Heart right ventricle (tissue), 16 donors: ENCODE measurements at places on chromosomes 2 and 18. TPM values are rescaled to one million over a fixed set of nuclear protein-coding genes. Genes with fewer than 3 reads are reported as not detected.
A peak's percentile ranks its signal among the peaks of the same experiment; 100 is the strongest.

DNA sequence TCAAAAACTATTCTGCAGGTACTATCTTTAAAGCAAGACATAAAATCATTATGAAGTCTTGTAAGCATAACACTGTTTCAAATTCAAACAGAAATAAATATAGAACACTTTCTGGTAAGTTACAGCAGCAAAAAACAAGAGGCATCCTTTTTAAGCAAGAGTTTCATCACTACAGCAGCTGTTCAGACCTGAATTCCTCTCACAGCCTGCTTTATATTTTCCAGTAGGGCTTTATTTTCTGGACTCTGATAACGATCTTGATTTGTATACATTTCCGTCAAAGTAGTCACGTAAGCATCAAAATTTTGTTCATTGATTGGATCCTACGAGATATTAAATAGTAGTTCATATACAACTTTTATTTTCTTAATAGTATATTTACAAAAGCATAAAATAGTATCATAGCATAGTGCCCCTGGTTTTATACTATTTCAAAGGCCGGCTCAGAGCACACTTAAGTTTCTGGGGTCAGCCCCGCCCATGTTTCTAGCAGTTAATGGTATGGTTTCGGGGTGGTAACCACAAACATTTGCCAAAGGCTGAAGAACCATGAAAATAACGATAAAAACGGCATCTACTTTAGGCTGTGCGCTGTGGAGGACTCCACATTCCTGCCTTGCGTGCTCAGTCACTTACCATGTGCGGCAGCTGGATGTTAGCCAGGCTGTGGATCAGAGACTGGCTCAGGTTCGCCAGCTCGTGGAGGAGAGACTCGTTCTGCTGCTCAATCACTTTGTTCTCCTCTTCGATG is 47.5 kb upstream of the PXDN start:
- DNase-seq: no peak

DNA sequence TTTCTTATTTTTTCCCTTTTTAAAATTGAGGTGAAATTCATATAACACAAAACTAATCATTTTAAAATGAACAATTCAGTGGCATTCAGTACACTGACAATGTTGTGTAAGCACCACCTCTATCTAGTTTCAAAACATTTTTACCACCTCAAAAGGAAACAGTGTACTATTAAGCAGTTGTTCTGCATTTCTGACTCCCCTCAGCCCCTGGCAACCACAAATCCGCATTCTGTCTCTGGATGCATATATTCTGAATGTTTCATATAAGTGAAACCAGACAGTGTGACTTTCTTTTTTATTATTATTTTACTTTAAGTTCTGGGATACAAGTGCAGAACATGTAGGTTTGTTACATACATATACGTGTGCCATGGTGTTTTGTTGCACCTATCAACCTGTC is 19.2 kb upstream of the TANK start:
- DNase-seq: no peak

DNA sequence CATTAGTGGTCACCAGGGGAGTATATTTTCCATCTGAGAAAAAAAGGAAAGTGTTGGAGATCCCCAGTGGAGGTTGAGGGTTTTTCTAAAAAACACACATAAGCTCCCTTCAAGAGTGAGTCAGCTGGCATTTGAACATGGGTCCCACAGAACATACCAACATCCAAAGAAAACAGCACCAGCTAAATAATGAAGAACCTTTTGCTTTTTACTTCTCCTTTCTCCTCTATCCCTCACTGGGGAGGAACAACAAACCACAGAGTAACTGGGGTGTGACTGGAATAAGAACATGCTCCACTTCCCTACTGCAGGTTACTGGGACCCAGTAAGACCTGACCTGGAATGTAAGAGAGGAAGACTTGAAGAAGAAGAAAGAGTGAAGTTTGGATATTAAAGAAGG is 56.5 kb upstream of the RAPH1 start:
- no peak for DNase-seq

- DNase-seq: no peak
These were observed 99.0 kb downstream of the DGKD start for GRCh38 chr2:233453111-233453915.

- no peak for DNase-seq
These were observed 75.9 kb upstream of the DYNAP start for GRCh38 chr18:54515149-54515548.

DNA sequence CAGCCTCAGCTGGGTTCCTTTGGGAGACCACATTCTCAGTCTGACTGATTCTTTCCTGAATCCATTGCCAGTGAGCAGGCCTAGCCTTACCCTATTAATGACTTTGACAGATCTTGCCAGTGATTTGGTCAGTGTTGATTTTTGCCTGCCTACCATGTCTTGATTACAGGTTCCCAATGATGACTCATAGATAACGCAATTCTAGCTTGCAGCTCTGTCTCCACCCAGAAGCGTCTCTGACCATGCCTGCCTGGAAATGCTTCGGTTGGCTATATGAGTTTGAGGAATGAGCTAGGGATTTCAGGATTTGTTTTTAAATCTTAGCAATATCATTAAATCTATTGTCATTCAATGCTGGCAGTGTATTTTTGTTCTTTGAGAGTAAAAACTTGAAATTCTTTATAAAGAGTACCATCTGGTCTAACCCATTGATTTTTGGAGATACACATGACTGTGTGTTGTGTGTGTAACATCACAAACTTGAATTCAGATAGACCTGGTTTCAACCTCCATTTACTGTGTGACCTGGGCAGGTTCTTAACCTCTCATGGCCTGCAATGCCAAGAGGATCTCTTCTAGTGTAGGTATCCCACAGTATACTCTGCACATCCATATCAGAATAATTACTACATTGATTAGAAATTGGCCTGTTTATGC is 57.0 kb downstream of the CCDC150 start:
- DNase-seq: no peak

DNA sequence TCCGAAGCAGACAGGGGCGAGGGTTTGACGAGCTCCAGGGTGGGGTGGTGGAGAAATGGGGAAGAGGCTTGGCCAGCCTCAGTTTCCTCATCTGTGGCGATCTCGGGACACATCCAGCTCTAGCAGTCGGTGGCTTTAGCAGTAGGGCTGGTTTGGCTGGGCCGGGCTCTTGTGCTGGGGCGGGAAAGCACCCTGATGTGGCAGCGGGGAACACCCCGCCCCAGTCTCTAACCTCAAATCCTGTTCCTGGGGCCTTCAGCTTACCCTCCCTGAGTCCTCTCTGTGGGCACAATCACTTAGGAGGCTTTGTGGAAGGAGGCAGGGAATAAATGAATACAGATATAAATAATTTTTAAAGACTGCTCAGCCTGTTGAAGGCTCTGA is 26.5 kb upstream of the MCFD2 start:
- DNase-seq: no peak

GRCh38 chr2:41414486-41415230 is 633.2 kb upstream of the PKDCC start:
- no peak for DNase-seq

- no peak for DNase-seq
These were observed 104.5 kb downstream of the UXS1 start for GRCh38 chr2:106089611-106090010.

DNA sequence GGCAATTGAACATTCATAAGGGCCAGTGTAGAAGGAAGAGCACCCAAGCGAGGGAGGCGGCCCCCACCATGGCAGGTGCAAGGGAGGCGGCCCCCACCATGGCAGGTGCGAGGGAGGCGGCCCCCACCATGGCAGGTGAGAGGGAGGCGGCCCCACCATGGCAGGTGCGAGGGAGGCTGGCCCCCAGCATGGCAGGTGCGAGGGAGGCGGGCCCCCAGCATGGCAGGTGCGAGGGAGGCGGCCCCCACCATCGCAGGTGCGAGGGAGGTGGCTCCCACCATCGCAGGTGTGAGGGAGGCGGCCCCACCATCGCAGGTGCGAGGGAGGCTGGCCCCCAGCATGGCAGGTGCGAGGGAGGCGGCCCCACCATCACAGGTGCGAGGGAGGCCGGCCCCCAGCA is 24.7 kb upstream of the GPC1 start:
- DNase-seq: no peak

DNA sequence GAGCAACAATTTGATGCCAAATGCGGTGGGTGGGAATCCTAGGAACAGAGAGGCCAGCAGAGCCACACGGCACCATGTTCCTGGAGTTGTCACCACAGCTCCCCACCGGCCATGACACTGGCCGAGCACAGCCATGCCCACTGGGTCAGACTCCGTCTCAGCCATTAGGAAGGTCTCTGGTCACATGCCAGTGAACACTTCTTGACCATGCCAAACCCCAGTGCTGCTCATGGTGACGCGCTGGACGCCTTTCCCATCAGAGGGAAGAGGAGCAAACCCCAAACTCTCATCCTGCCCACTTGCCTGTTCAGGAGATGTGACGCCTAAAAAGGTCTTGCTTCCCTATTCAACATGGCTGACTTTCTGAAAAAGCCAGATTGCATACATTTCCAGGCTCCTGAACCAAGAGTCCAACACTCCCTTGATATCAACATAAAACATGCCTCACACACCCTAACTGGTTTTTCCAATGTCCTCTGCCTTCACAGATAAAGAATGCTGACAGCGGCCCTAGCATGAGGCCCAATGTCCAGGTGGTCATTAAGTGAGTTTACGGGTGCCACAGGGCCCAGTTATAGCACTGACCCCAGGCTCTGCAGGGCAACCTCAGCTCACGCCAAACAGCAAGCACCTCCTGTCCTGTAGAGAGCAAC is 31.9 kb downstream of the TFCP2L1 start:
- no peak for DNase-seq

- peak; percentile 21 for DNase-seq
These were observed 133.3 kb downstream of the GFPT1 start for GRCh38 chr2:69253611-69254301.

The UGT1A8 gene
- total RNA-seq: not detected

The TPO gene
- 5.0 TPM for total RNA-seq

The NFATC1 gene
- 14.0 TPM for total RNA-seq

The C2orf66 gene
- total RNA-seq: not detected

The GREB1L gene
- total RNA-seq: 10.7 TPM
